Testis (tissue), 5 donors: ENCODE measurements at places on chromosomes 4 and X. TPM values are rescaled to one million over a fixed set of nuclear protein-coding genes. Genes with fewer than 3 reads are reported as not detected.
A peak's percentile ranks its signal among the peaks of the same experiment; 100 is the strongest.

UGT2B17 gene
- polyA plus RNA-seq = not detected

TMPRSS11F gene
- 0.58 TPM for polyA plus RNA-seq

RAB41 gene
- 5.1 TPM for polyA plus RNA-seq

MID1IP1 gene
- 53.4 TPM for polyA plus RNA-seq

OTUD6A gene
- 8.1 TPM for polyA plus RNA-seq

GRCh38 chr4:40479378-40479777 is 144.2 kb downstream of the CHRNA9 start:
- no peaks in the 10 kb centered on the region for H3K27me3 ChIP-seq
- H3K4me3 ChIP-seq = no peak overlapping the region
- no peaks in the 10 kb centered on the region for H3K4me1 ChIP-seq
- no peaks in the 10 kb centered on the region for H3K36me3 ChIP-seq
- no peak for DNase-seq

GRCh38 chr4:15864651-15865566 is 73.6 kb downstream of the FGFBP1 start:
- DNase-seq = no peak
- H3K4me3 ChIP-seq = no peak overlapping the region
- no peaks in the 10 kb centered on the region for H3K4me1 ChIP-seq
- no peaks in the 10 kb centered on the region for H3K36me3 ChIP-seq
- H3K27me3 ChIP-seq = no peaks in the 10 kb centered on the region

DNA sequence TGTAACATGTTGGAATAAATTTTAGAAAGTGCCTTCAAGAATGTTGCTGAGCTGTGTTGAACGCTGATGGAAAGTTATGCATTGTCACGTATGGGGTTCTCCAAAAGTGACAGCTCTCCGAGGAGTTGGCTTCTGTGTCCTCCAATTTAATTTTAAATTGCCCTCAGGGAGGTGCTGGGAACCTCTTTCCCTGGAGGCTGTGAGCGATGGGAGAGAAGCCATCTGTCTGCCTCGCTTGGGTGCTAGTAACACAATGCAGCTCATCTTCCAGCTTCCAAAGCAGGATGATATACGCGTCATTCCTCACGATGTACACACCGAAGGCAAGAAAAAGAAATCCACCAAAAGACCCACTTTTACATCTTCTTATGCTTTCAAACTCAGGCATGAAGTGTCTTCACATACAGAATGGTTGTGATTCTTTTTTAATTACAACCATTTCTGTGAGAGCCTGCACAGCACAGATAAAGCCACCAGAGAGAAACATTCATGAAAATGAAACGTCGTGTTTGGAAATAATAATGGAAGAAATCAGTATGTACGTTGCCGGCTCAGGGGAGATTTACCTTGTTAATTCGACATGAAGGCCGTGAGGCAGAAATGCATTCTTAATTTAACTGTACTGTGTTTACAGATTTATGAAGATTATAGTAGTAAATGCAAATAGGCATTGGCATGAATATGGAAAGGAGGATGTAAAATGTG is 218.9 kb downstream of the ASMT start:
- H3K27ac ChIP-seq = no peak overlapping the region
- H3K36me3 ChIP-seq = no peaks in the 10 kb centered on the region
- H3K4me1 ChIP-seq = peaks cover 3% of the 10 kb centered on the region

GRCh38 chr4:982291-982690 is 4.6 kb upstream of the IDUA start:
- no peaks in the 10 kb centered on the region for H3K36me3 ChIP-seq
- H3K27me3 ChIP-seq = no peaks in the 10 kb centered on the region
- DNase-seq = no peak
- H3K4me1 ChIP-seq = peaks cover 6% of the 10 kb centered on the region

DNA sequence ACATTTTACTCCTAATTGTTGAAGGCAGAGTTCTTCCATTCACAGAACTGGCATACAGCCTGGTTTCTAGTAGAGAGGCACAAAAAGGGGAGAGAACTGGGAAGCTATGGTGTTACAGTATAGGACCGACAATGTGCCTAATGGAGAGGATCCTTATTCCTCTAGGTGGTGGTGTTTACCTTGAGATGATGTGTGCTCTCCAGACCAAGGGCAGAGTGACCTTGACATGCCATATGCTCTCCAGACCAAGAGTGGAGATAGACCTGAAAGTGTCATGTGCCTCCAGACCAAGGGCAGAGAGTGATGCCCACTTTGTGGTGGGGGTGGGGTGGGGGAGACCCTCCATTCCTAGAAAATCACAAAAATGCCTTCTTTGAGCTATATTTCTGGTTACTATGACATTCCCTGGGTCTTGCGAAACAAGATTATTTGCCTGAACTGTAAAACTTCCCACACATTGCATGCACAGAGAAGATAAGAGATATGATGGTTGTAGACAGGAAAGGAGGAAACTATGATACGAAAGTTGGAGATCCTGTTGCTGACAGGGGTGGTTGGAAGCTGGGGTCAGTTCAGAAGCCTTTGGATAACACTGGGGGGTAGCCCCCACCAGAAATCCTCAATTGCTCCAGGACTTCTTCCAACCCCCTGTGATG is 119.7 kb downstream of the TEX13C start:
- H3K4me3 ChIP-seq = no peak overlapping the region
- H3K4me1 ChIP-seq = no peaks in the 10 kb centered on the region
- no peak overlapping the region for H3K27ac ChIP-seq
- H3K36me3 ChIP-seq = no peaks in the 10 kb centered on the region
- no peaks in the 10 kb centered on the region for H3K27me3 ChIP-seq

- peaks cover 5% of the 10 kb centered on the region for H3K4me1 ChIP-seq
- H3K4me3 ChIP-seq = no peak overlapping the region
- H3K27me3 ChIP-seq = no peaks in the 10 kb centered on the region
Measured at GRCh38 chrX:153365670-153366069, 31.7 kb downstream of the ZNF275 start.

DNA sequence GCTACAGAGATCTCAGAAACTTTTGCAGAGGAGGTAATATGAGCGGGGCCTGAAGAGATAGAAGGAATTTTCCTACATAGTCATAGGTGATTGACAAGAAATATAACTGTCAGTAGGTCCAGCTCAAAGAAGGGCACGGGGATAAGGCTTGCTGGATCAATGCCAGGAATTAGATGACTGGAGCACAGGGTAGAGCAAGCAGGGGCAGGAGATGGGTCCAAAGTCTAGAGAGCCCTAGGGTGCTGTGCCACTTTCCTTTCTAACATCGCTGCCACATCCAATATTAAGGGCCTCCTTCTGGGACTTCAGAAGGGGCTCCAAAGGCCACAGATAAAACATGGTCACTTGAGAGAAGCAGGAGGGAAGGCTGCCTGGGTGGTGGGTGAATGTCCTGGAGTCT is 402.2 kb downstream of the MID1IP1 start:
- H3K27ac ChIP-seq = no peak overlapping the region
- H3K27me3 ChIP-seq = no peaks in the 10 kb centered on the region
- no peaks in the 10 kb centered on the region for H3K36me3 ChIP-seq
- no peak for DNase-seq
- no peaks in the 10 kb centered on the region for H3K4me1 ChIP-seq

GRCh38 chr4:85774000-85774399 is 299.1 kb downstream of the ARHGAP24 start:
- H3K4me3 ChIP-seq = no peak overlapping the region
- H3K27ac ChIP-seq = no peak overlapping the region
- no peak for DNase-seq
- no peaks in the 10 kb centered on the region for H3K36me3 ChIP-seq
- no peaks in the 10 kb centered on the region for H3K4me1 ChIP-seq

- no peak overlapping the region for H3K4me3 ChIP-seq
- DNase-seq = no peak
- no peak overlapping the region for H3K27ac ChIP-seq
- no peaks in the 10 kb centered on the region for H3K4me1 ChIP-seq
Measured at GRCh38 chr4:82620126-82620735, 58.4 kb upstream of the TMEM150C start.

DNA sequence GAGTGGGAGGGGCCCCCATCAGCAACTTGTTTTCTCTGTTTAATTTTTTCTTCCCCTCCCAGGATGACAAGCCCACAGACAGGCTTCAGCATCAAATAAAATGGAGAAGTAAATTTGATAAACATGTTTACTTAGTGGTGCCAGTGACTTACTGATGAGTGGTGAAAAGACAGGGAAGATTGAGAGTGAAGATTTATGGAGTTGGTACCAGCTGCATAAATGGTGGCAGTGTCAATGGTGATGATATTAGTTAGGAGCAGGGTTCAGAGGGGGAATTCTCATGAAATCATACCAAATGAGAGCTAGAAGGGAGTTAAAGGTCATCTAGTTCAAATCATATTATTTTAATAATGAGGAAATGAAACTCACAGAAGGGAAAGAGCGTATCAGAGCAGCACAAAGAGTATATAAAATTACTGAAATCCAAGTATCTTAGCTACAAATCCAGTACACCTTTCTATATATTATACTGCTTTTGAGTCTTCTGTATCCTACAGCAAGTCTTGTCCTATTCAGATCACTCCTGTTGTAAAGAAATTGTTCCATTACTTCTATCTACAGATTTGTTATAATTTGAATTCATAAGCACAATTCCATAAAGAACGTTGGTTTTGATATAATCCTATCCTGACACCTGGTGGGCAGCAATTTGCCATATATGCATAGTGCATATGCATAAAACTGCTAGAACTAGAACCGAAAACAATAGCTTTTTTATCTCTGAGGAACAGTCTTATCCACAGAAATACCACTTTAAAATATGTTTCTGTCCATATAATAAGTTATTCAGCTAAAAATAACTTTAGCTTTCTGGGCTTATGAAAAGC is 5.0 kb downstream of the P2RY10 start:
- no peaks in the 10 kb centered on the region for H3K4me1 ChIP-seq
- no peak for DNase-seq
- H3K36me3 ChIP-seq = no peaks in the 10 kb centered on the region
- H3K27me3 ChIP-seq = no peaks in the 10 kb centered on the region
- no peak overlapping the region for H3K4me3 ChIP-seq
- no peak overlapping the region for H3K27ac ChIP-seq

GRCh38 chrX:84339507-84340364 is 151.7 kb upstream of the RPS6KA6 start:
- no peaks in the 10 kb centered on the region for H3K36me3 ChIP-seq
- no peaks in the 10 kb centered on the region for H3K4me1 ChIP-seq
- no peaks in the 10 kb centered on the region for H3K27me3 ChIP-seq
- no peak overlapping the region for H3K27ac ChIP-seq
- H3K4me3 ChIP-seq = no peak overlapping the region
- no peak for DNase-seq

DNA sequence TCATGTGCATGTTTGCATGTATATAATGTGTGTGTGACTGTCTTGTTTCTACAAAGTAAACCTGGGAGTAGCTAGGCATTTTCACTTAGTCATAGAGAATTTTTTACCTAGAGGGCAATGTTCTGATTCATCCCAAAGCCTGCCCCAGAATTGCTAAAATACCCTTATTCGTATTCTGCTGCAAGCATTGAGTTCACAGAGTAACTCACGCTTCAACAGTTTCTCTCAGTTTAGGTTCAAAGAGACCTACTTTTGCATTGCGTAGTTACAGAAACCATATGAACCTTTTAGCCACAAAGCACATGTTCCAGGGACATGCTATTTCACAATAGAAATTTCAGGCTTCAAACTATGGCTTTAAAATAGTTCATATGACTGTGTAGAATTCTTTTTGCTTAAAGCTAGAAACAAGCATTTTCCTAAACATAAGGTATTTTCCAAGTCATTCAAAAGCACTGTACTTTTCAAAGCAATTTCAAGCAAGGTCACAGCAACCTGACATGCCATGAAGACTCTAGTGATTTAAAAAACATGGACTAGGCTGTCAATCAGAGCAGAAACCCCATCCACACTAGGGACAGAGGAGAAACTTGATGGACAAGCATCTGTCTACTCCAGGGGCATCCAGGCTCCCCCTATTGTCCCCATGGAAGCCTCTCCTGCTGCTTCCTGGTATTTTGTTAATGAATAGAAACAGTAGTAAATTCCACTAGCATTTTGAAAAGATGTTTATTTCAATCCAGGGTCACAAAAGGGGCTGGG is 81.5 kb upstream of the MAPK10 start:
- H3K4me3 ChIP-seq = no peak overlapping the region
- no peaks in the 10 kb centered on the region for H3K27me3 ChIP-seq
- H3K36me3 ChIP-seq = no peaks in the 10 kb centered on the region
- no peaks in the 10 kb centered on the region for H3K4me1 ChIP-seq
- H3K27ac ChIP-seq = no peak overlapping the region

DNA sequence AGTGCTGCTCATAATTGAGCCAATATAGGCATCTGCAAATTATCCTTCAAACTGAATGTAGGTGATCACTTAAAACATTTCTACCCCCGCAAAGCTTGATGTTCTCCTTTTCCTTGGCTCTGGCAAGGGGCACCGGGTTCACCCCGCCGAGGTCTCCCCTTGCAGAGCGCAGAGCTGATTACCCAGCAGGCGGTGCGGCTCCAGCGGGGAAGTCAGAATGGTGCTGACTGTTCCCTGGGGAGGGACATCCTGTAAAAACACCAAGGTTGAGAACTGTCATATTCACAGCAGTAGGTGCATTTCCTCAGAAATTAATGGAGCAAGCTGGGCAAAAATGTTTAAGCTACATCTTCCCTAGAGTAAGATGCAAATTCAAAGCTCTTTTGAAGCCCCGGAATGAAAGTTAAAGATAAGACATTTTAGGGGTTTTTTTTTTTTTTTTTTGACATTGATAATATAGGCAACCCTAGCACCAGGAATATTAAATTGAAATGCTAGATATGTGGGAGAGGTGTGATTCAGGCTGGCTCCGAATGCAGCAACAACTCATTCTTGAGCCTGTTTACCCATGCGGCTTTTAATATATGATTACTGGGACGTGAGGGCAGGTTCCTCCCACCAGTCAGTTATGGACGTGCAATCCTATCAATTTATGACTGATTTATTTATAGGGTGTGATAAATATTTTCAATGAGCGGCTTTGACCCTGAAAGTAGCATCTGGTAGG is 767.3 kb upstream of the TENM3 start:
- no peaks in the 10 kb centered on the region for H3K4me1 ChIP-seq
- no peaks in the 10 kb centered on the region for H3K27me3 ChIP-seq
- H3K4me3 ChIP-seq = peak overlapping the region; percentile 13

GRCh38 chr4:24795666-24796381 is 451 bp downstream of the SOD3 start:
- peaks cover 23% of the 10 kb centered on the region for H3K4me1 ChIP-seq
- no peaks in the 10 kb centered on the region for H3K27me3 ChIP-seq
- peak overlapping the region; percentile 89 for H3K27ac ChIP-seq
- peak; percentile 25 for DNase-seq

GRCh38 chrX:150779385-150779784 is 86.2 kb downstream of the MTMR1 start:
- no peaks in the 10 kb centered on the region for H3K4me1 ChIP-seq
- no peaks in the 10 kb centered on the region for H3K27me3 ChIP-seq
- DNase-seq = no peak
- no peak overlapping the region for H3K4me3 ChIP-seq
- H3K36me3 ChIP-seq = no peaks in the 10 kb centered on the region
- H3K27ac ChIP-seq = no peak overlapping the region

GRCh38 chr4:119244832-119245231 is 32.3 kb downstream of the USP53 start:
- H3K27ac ChIP-seq = no peak overlapping the region
- H3K36me3 ChIP-seq = no peaks in the 10 kb centered on the region
- no peak overlapping the region for H3K4me3 ChIP-seq
- H3K4me1 ChIP-seq = no peaks in the 10 kb centered on the region
- no peak for DNase-seq
- no peaks in the 10 kb centered on the region for H3K27me3 ChIP-seq

- H3K4me1 ChIP-seq = no peaks in the 10 kb centered on the region
- no peaks in the 10 kb centered on the region for H3K36me3 ChIP-seq
- H3K27ac ChIP-seq = no peak overlapping the region
- DNase-seq = peak; percentile 67
- no peaks in the 10 kb centered on the region for H3K27me3 ChIP-seq
- H3K4me3 ChIP-seq = no peak overlapping the region
Measured at GRCh38 chrX:104659005-104659744, 93.2 kb downstream of the IL1RAPL2 start.

GRCh38 chr4:2634014-2634413 is 97.6 kb downstream of the FAM193A start:
- no peak overlapping the region for H3K4me3 ChIP-seq
- H3K36me3 ChIP-seq = no peaks in the 10 kb centered on the region
- DNase-seq = peak; percentile 55
- H3K27ac ChIP-seq = no peak overlapping the region
- H3K27me3 ChIP-seq = no peaks in the 10 kb centered on the region
